ENCODE measurements at places on chromosomes 2 and 18.

GRCh38 chr2:137050949-137051348 is 285.6 kb downstream of the THSD7B start:
- no peak for DNase-seq

DNA sequence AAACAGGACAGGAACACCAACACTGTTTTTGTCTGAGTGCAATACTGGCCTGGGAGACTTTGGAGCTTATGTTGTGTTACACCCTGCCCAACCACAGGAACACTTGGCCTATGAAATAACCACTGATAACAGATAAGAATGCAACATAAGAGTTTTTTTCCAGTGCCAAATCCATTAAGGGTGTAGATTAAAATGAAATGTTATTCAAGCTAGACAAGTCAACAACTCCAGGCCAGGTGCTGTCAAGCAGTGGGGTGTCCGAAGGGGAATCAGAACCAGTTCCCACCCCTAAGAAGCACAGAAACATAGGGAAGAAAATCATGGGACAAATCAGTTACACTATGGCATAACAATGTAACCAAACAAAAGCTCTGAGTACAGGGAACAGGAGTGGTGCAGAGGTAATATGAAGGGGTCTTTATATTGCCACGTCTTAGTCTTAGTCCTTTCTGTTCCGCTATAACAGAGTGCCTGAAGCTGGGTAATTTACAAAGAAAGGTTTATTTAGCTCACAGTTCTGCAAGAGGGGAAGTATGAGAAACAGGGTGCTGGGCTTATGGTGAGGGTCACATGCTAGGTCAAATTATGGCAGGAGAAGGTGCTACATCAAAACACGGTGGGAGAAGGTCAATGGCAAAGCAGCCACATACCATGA is 3.8 kb downstream of the AFG3L2 start:
- no peak for DNase-seq

- DNase-seq, result no peak
Observed at GRCh38 chr2:173463846-173464245, 109.2 kb downstream of the CDCA7 start.

- no peak for DNase-seq
Observed at GRCh38 chr2:53863538-53864227, 3.9 kb upstream of the GPR75 start.

GRCh38 chr2:106565599-106565998 is 78.4 kb downstream of the CD8B2 start:
- DNase-seq, result no peak

DNA sequence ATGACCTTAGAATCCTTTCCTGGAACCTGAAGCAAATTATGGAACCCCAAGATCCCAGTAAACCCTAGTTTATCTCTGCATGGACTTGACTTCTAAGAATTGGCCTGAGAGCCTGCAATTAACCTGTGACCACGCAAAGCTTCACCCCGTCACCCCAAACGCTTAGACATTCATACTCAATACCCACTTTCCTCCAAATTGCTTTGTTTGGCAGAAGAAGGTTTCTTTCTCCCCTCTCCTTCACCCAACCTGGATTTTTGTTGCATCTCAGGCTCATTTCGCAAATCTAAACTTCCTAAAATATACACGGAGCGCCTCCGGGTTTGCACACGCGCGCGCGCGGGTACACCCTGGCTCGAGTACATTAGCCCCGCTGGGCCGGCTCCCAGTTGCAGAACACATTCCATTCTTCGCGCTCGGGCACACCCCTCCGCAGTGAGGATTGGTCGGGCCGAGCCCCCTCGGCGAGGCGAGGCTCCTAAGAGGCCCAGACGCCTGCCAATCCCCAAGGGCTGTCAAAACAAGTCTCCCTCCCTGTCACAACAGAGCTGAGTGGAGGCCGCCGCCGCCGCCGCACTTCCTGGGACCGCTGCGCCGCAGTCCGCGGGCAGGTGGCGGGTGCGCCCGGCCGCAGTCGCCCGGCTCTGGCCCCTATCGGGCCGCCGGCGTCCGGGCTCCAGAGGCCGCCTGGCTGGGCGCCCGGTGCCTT is at the start of gene PLCL1:
Gene PLCL1, plus strand, starts transcription at position 545 of the 709 bp plus-strand sequence.
- peak; percentile 64 for DNase-seq

DNA sequence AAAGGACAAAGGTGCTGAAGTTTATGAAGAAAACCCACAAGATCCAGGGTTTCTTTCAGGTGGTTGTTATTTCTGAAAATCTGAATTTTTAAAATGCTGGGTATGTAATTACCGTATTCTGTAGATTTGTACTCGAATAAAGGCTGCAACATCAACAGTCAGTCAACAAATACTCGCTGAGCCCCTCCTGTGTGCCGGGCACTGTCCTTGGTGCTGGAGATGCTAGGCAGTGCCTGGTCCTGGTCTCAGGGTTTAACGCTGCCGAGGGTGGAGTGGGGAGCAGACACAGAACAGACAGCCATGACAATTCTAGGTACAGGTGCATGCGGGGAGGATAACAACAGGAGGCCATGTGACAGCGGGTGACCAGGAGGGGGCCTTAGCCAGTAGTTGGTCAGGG is 27.2 kb upstream of the PDIA6 start:
- DNase-seq, result no peak

DNA sequence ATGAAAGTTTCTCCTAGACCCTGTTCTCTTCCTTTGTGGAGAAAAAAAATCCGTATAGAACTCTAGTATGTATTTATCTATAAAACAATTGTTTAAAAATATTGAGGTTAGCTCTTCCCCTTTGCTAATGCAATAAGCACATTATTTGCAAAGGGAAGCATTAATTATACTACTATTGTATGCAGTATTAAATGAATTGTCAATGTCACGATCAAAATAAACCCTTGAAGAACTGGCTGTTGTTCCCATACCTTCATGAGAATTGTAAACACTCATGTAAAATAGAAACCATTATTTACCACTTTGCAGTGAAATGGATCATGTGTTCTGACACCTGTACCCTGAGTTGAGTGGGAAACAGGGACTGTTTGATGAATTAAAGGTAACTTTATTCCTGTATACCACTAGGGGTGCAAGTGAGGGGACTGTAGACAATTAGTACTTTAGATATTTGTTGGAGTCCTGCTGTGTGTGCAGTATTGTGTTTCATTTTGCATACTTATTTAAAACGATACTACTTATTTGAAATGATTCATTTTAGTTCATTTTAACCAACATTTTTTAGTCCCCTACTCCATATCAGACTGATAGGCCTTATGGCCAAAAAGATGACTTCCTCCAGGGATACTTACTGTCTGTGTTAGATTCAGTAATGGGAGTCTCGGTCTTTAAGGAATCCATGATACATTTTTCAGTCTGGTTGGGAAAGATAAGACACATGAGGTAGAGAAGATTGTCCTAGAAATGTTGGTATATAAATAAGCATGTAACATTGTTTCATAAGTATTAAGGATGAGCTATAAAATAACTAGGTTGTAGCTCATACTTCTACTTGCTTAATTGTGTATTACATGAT is 7.9 kb downstream of the PKP4 start:
- no peak for DNase-seq

DNA sequence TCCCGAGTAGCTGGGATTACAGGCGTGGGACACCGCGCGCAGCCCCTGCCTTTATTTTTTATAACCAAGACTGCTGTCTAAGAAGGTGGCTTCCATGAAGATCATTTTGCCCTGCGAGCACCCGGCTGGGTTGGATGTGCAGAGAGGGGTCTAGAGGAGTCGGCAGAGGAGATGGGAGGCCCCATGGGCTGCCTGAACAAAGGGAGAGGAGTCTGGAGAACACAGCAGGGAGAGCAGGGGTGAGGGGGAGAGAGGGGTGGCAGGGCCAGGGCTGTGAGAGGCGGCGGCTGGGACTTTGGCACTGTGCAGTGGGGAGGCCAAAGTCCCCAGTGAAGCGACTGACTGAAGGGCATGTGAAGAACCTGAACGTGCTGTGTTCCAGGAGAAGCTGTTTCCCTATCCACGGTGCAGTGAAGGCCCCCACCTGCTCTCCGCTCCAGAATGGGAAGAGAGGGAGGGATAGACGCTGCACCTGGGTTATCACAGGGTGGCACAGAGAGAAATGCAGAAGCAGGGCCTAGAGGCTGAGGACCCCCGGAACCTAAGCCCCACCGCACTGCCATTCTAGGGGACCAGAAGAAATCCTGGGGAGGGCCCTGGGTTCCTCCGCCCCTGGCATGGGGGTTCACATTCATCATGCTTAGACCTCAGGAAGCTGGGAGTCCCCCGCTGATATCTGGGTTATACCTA is 24.8 kb upstream of the FOSL2 start:
- no peak for DNase-seq

GRCh38 chr2:204114295-204115136 is 178.0 kb downstream of the ICOS start:
- DNase-seq, result no peak

DNA sequence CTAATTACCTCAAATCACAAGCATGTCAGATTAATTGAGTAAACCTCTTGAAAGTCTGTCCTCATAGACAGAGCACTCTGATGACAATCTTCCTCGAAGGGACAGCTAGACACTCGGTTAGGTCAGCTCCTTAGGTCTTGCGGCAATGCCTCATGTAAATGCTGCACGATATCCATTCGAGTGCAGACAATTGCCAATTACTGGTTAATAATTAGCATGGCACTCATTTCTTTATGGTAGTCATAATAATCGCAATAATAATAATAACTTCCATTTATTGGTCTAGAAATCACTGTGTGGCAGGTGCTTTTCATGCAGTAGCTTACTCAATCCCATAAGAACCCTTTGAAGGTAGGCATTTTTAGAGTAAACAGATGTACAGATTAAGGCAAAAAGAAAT is 44.7 kb upstream of the DSC1 start:
- no peak for DNase-seq

GRCh38 chr18:12408247-12408869 is 629 bp downstream of the PRELID3A start:
- no peak for DNase-seq

DNA sequence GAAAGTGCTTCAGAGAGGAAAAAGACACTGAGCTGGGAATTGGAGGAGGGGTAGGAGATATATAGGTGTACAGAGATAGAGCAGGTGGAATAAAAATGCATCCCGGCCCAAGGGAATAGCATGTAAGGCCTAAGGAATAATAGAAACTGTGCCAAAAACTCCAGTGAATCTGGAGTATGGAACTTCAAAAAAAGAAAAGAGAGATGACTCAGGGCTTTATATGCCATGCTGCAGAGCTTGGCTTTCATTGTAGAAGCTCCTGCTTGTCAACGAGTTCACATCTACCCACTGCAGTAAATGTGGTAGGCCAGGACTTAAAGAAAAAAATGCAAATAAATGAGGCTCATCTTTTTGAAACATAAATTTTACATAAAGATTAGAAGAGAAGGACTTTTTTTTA is 131.8 kb downstream of the MREG start:
- DNase-seq, result no peak

- no peak for DNase-seq
Observed at GRCh38 chr2:230938098-230938497, 13.1 kb upstream of the GPR55 start.

DNA sequence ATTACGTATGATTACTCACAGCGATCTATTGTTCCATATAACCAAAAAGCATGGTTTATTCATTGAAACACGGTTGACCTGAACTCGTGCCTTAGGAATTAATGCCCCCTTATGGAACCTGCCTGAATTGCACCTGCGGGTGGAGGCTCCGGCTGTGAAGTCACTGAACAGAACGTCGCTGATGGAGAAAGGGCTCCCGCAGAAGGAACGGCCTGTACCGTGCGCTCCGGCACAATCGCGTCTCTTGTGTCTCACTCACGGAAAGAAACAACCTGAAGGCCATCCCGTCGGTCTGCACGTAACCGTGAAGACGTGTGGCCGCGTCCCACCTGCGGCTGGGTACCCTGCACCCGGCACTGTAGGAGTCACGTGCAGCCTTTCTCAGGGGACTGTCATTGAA is 133.1 kb downstream of the NFATC1 start:
- DNase-seq, result peak; percentile 45

GRCh38 chr2:111946294-111947114 is 48.1 kb downstream of the MERTK start:
- DNase-seq, result no peak

DNA sequence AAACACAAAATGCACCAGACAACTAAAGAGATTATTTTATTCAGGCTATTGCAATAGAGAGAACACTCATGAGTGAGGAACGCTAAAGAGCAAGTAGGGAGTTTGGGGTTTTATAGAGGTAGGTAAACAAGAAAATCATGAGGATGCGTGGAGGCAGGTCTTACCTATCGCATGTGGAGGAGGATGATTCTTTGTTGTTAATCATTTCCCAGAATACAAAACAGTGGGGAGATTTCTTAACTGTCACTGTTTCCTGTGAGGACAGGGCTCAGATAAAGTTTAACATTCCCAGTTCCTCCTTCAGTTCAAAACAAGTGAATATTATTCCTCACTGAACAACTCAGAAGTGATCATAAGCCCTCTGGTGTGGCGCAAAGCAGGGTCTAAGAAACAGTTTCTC is 156.1 kb upstream of the MGAT5 start:
- DNase-seq, result no peak

GRCh38 chr2:217552081-217552480 is 450.7 kb downstream of the TNS1 start:
- DNase-seq, result no peak

GRCh38 chr2:49199266-49199665 is 45.0 kb upstream of the FSHR start:
- no peak for DNase-seq

GRCh38 chr2:64923385-64923710 is 65.9 kb upstream of the SLC1A4 start:
- no peak for DNase-seq

DNA sequence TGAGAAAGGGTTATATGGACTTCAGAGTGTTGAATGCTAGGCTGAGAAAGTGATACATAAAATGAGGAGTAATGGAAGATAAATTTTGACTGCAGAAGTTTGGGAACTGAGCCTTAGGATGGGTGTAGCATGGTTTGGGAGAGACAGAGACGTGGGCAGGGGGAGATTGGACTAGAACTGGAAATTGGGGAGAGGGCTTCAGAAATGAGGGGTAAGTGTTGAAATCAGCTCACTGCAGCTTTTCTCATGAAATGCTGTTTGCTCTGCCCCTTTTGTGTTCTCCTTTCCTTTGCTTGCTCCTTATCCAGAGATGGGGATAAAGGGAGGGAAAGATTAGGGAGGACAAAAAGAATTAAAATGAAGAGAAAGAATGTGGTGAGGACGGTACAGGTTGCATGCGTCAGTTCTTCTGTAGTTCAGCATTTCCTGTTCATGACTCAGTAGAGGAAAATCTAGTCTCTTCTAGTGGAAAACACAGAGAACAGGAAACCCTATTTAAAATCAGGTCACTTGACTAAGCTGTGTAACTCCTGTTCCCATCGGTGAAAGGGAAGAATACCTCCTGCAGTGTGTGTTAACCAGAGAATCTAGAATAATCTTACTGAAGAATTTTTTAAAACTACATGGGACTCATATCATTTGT is 105.6 kb downstream of the CRIM1 start:
- no peak for DNase-seq

- DNase-seq, result no peak
Observed at GRCh38 chr2:224958462-224958857, 83.8 kb downstream of the DOCK10 start.

DNA sequence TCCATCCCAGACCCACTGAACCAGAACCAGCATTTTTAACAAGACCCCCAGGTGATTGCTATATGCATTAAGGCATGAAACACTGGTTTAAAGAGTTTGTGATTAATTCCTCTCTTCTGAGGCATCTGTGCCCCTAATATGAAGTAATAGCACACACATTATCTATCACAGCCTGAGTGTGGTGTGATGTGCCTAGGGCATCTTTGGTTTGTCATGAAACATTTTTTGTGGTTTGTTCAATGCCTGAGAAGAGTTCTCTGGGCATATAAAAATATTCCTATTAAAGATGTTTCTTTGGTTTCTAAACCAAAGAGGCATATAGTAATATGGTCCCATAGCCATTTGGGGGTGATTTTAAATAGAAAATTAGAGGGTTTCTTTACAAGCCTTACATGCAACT is 221.7 kb upstream of the SPOPL start:
- DNase-seq, result no peak

Data from stimulated activated CD8-positive, alpha-beta memory T cell treated with anti-CD3 and anti-CD28 coated beads, Interleukin-4, amount 100 ng/mL, for 1 hour (primary cell).